ENCODE measurements at places on chromosomes 7 and 10. TPM values are rescaled to one million over a fixed set of nuclear protein-coding genes. Genes with fewer than 3 reads are reported as not detected.

Gene STAMBPL1
- 72.5 TPM for polyA plus RNA-seq

Gene POLR3A
- polyA plus RNA-seq, result 11.6 TPM

Gene FGF8
- polyA plus RNA-seq, result not detected

Gene HOXA10
- 0.25 TPM for polyA plus RNA-seq

GRCh38 chr7:47461161-47461560 lies 120.8 kb downstream of the TNS3 start:
- H3K36me3 ChIP-seq, result no peaks in the 10 kb centered on the region
- DNase-seq, result peak; percentile 95
- no peaks in the 10 kb centered on the region for H3K27me3 ChIP-seq
- peaks cover 27% of the 10 kb centered on the region for H3K4me1 ChIP-seq

GRCh38 chr7:37062560-37062859 lies 338.2 kb upstream of the AOAH start:
- H3K27ac ChIP-seq, result no peak overlapping the region
- no peaks in the 10 kb centered on the region for H3K36me3 ChIP-seq
- no peaks in the 10 kb centered on the region for H3K4me1 ChIP-seq
- no peak overlapping the region for H3K4me3 ChIP-seq
- no peaks in the 10 kb centered on the region for H3K27me3 ChIP-seq

DNA sequence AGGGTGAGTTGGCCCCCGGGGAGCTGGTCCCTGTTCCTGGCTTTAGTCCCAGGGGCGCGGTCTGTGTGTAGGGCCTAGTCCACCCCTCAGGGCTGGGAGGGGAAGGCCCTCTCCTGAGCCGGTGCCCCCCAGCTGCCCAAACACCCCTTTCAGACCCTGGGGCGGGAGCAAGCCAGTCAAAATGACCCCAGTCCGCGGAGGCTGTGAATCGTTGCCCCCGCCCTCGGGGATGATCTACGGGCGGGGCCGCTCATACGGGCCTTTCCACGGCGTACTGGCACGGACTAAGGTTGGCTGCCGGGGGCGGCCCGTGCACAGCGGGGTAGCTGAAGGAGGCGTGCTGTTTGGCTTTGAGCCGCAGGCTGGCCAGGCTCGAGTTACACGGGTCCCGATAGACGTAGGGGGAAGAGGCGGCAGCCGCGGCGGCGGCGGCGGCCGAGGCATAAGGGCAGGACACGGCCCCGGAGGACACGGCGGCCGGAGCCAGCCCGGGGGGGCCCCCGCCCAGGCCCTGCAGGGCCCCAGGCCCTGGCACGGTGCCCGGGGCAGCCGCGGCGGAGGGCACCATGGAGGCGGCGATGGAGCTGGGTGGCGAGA lies 4.3 kb downstream of the ELOVL3 start:
- H3K4me3 ChIP-seq, result peak overlapping the region; percentile 26
- DNase-seq, result peak; percentile 60
- peaks cover 37% of the 10 kb centered on the region for H3K27me3 ChIP-seq
- peaks cover 11% of the 10 kb centered on the region for H3K4me1 ChIP-seq
- no peak overlapping the region for H3K27ac ChIP-seq

DNA sequence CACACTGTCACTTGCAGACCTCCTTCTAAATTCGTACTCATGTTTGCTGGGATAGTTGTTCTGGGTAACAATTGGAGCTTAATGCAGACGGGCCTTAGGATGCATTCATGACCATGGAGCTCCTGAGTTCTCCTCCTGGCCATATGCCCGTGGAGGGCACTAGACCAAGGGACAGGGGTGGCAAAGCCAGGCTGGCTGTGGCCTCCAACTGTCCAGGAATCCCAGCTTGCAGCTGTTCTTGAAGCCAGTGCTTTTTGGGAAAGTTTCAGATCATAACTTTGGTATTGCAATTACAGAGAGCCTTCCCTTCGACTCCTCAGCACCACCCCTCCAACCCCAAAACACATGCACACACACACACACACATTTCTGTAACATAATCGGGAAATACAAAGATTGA lies 30.6 kb downstream of the ANTXRL start:
- DNase-seq, result no peak
- H3K36me3 ChIP-seq, result no peaks in the 10 kb centered on the region

- H3K36me3 ChIP-seq, result no peaks in the 10 kb centered on the region
- no peak overlapping the region for H3K4me3 ChIP-seq
- DNase-seq, result peak; percentile 15
- no peak overlapping the region for H3K27ac ChIP-seq
- H3K27me3 ChIP-seq, result no peaks in the 10 kb centered on the region
Measured at GRCh38 chr7:30406664-30407425, 71.7 kb downstream of the NOD1 start.

DNA sequence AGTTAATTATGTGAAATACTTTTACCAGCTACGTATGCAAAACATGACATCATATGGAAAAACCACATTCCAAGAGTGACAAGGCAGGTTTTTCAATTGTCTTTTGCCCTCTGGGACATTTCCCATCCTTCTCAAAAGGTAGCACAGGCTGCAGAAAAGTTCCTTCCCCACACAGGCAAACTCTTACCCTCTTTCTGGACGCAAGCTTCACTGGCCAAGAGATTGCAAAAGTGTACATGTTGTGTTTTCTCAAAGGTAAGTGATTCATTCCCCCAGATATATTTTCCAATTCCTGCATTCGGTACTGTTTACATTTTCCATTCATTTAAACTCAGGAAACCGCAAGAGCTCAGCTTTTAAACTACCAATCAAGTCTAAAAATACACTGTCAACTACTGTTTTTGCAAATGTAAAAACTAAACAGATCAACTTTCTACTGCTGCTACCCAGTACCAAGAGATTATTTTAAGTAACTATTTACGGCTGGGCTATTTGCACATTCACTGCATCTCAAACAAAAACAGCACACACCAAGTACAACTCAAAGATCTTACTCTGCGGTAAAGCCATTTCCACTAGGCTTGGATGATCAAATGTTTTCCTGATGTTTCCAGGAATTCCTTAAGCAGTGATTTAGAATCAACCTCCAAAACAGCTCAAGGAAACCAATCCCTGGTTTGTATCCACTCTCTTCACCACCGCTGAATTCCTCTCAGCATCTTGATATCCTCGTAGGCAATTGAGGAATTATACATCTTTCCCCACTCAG lies 233.6 kb upstream of the CCDC6 start:
- no peaks in the 10 kb centered on the region for H3K36me3 ChIP-seq
- H3K4me3 ChIP-seq, result no peak overlapping the region
- H3K4me1 ChIP-seq, result peaks cover 5% of the 10 kb centered on the region
- DNase-seq, result peak; percentile 84

DNA sequence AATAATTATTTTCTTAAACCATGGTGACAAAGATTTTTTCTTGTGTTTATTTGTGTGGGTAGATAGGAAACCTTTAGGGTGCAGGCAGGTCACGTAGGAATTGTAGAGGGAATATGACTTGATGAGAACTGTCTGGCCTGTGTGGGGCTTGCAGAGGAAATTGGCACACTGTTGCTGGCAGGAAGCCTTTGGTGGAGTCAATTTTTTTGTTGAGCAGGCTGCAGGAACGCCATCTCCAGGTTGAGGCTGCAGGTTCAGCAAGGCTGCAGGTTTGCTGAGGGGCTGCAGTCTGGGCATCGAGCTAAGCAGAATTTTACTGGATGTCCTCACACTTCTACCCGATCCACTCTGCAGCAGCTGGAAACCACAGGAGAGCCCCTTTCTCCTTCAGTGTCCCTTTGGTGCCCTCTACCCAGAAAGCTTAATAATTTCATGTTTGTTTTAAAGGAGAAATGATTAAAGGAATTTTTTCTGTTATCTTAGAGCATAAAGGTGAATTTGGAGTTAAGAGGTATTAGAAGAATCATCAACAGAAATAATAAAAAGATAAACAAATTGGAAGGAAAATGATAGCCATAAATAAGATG lies 37.0 kb downstream of the TBC1D12 start:
- no peaks in the 10 kb centered on the region for H3K27me3 ChIP-seq
- H3K36me3 ChIP-seq, result no peaks in the 10 kb centered on the region
- peak; percentile 39 for DNase-seq
- H3K4me1 ChIP-seq, result peaks cover 2% of the 10 kb centered on the region
- no peak overlapping the region for H3K4me3 ChIP-seq

- peak overlapping the region; percentile 63 for H3K4me3 ChIP-seq
- no peak overlapping the region for H3K27ac ChIP-seq
- peak; percentile 34 for DNase-seq
Measured at GRCh38 chr7:101816595-101817470, 593 bp upstream of the CUX1 start.

DNA sequence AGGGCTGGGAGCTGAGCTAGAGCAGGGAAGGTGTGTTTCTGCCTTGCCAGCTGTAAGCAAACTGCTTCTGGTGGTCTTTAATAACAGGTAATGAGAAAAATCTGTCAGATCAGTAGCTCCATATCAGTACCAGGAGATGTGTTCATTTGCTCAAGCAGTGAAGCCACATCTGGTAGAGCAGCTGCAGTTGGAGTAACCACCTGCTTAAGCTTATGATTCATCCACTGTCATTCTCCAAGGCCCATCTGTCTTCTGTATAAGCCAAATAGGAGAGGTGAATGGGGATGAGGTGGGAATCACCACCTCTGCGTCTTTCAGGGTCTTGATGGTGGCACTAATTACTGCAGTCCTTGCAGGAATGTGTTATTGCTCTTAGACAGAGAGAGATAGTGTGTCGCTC lies 18.4 kb upstream of the COBL start:
- no peak overlapping the region for H3K27ac ChIP-seq
- no peak overlapping the region for H3K4me3 ChIP-seq
- H3K4me1 ChIP-seq, result no peaks in the 10 kb centered on the region
- DNase-seq, result no peak
- no peaks in the 10 kb centered on the region for H3K36me3 ChIP-seq
